Fibroblast of skin of right biceps (primary cell): ENCODE measurements at places on chromosomes 4 and X.

GRCh38 chrX:120402369-120402768 is 40.5 kb downstream of the ATP1B4 start:
- no peak for DNase-seq

DNA sequence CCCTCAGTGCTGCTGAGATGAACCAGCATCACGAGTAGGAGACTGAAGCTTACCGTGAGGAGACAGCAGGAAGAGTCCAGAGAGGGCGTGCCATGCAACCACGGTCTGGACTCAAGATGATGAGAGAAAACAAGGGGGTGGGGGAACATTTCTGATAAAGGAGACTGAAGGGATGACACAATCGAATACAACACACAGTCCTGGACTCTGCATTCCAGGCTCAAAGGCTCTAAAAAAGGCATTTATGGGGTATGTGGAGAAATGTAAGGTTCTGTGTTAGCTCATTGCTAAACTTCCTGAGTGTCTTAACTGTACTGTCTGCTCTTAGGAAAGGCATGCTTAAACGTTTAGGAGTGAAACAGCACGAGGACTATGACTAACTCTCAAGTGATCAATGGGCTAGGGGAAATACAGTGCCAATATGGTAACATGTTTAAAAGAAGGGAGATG is 20.6 kb upstream of the IRAK1 start:
- peak; percentile 74 for DNase-seq

- DNase-seq, result no peak
These were observed 201.7 kb downstream of the SPRY1 start for GRCh38 chr4:123598331-123598730.

- no peak for DNase-seq
These were observed 223.0 kb upstream of the EPHA5 start for GRCh38 chr4:65893271-65893670.

DNA sequence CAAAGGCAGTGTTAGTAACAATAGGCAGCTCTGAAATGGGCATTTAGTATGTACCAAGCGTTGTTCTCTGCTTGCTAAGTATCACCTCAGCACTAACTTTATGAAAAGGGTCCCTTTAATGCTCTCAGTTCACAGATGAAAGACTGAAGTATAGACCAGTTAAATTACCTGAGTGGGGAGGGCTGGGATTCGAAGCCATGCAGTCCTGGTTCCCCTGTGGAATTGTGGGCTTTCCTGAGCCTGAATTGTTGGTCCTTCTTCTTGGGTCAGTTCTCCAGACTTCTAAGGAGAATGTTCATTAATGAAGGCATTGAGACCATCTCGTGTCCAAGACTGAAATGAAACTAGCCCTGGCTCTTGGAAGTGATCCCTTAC is 7.7 kb upstream of the PRDM8 start:
- DNase-seq, result no peak

DNA sequence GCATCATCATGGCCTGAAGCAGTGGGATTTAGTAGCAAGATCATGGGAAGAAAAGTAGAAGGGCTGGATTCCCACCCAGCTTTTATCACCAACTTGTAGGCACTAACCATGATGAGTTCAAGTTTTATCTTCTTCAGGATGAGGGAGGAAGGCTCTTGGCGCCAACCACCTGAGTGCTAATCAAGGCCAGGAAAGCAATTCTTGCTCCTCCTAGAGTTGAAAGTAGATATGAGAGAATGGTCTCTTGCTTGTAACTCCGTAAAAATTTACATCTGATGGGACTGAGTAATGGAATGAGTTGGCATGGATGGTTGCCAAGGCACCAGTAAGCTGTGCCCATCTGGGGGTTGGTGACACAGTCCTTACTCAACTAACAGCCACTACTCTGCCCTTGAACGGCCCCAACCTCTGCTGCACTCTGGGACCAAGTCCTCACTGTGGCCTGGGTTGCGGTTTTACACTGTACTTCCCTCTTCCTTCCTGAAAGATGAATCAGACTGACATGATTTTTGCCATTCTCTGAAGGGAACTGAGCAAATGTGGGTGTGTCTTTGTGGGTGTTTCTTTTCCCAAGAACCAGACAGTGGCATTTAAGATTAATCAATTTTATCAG is 39.4 kb upstream of the NDP start:
- DNase-seq, result peak; percentile 66

- peak; percentile 23 for DNase-seq
These were observed 399.9 kb upstream of the CNKSR2 start for GRCh38 chrX:20974326-20974725.

GRCh38 chrX:133850399-133850798 is 135.0 kb downstream of the GPC3 start:
- DNase-seq, result peak; percentile 27

DNA sequence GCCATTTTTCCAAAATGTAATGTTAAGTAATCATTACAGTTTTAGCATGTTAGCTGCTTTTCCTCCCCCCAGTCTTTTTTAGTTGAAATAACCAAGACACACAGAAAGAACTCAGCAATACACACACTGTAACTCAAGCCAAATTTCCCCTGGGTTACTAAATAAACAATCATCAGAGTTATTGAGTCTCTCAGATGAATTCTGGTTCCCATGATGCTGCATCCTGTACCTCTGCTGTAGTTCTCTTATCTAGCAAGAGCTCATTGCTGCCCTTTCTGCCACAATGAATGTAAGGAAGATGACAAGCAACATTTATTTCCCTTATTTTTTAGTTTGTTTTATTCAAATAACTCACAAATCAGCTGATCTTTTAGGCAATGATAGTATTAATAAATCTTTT is 185.1 kb downstream of the ARHGAP6 start:
- peak; percentile 40 for DNase-seq

DNA sequence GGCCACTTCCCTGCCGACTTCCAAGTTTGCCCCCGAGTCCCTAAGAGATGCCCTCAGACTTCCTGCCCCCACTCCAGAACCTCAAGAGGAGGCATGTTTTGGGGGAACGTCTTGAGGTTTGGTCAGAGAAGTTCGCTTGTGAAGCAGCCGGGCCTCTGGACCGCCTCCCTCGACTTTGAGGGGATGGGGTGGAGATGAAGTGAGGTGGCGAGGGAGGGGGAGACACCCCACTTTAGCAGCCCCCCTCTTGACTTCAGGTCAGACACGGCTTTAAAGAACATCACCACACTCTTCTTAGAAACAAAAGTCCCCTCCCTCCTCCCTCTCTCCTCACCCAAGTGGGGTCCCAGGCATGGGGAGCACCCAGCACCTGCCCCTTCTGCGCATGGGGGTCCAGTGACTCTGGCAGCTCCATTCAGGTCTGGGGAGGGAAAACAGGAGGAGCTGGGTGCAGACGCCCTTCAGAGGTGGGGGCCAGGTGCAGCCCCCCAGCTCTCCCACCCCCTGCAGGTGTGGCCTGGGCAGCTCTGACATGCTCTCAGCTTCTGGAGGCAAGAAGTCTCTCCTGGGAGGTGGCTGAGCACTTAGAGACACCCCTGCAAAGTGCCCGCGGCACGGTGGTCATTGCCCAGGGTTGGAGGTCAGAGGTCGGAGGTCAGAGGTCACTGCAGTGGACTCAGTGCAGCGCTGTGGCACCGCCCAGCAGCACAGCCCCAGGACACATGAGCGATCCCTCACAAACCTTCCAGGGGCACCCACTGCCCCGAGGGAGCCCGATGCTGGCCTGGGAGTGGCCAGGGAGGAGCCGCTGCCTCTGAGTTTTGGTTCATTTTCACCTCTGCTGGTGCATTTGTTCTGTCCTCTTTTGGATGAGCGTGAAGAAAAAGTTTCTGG is 108.8 kb downstream of the CPZ start:
- DNase-seq, result no peak

DNA sequence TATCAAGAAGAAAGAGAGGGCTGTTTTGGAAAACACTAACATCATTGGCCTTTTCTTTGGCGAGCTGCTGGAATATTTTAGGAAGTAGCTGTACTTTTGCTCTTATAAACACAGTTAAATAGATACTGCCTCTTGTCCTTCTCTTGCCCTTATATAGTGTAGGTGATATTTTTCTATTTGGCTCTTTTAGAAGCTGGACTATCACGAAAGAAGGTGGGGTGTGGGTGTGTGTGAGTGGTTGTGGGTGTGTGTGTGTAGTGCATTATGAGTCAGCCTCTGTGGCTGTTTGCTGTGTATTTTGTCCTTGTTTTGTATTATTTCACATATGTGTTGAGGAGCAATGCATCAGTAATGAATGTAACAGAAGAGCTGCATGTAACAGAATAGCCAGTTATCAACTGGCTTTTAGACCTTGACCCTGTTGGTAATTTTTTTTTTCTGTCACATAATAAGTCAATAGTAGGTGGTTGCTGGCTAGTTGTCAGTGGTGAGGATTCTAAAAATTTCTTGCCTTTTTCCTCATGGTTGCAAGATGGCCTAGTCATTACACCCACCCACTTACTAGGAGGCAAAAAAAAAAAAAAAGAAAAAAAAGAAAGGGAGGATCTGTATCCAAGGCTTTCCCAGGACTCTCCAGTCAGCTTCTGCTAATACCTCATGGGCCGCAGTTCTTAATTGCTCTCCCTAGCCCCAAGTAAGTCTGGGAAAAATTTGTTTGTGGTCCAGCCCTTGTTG is 23.8 kb downstream of the ARHGAP10 start:
- DNase-seq, result no peak

DNA sequence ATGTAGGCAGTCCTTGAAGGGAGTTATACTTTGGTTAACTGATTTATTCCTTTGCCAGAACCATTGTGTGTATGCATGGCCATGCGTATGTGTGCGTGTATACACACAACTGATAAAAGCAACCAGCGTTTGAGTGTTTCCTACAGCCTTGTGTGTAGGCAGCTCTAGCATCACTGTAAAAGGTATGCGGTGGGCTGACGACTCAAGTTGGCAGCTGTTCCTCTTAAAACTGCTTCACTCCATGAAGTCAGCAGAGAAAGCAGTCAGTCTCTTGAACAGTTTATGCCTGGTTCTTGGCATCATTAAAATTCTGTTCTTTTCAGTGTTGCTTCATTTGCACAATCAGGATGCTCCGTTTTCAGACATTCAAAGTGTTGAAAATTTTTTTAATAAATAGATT is 103.5 kb upstream of the FRMPD4 start:
- no peak for DNase-seq

- peak; percentile 75 for DNase-seq
These were observed 333.8 kb upstream of the TENM3 start for GRCh38 chr4:181909368-181909767.

DNA sequence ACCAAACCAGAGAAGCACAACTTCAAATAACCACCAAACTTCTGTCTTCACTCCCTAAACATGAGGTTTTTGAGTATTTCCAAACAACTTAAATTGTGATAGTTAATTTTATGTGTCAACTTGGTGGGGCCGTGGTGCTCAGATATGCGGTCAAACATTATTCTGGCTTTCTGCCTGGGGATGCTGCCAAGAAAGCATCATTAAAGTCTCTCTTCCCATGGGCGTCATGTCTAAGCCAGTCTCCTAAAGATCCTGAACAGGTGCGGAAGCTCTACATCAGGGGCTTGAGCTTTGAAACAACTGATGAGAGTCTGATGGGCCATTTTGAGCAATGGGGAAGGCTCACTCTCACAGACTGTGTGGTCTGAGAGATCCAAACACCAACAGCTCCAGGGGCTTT is 24.1 kb upstream of the SOD3 start:
- DNase-seq, result peak; percentile 64

DNA sequence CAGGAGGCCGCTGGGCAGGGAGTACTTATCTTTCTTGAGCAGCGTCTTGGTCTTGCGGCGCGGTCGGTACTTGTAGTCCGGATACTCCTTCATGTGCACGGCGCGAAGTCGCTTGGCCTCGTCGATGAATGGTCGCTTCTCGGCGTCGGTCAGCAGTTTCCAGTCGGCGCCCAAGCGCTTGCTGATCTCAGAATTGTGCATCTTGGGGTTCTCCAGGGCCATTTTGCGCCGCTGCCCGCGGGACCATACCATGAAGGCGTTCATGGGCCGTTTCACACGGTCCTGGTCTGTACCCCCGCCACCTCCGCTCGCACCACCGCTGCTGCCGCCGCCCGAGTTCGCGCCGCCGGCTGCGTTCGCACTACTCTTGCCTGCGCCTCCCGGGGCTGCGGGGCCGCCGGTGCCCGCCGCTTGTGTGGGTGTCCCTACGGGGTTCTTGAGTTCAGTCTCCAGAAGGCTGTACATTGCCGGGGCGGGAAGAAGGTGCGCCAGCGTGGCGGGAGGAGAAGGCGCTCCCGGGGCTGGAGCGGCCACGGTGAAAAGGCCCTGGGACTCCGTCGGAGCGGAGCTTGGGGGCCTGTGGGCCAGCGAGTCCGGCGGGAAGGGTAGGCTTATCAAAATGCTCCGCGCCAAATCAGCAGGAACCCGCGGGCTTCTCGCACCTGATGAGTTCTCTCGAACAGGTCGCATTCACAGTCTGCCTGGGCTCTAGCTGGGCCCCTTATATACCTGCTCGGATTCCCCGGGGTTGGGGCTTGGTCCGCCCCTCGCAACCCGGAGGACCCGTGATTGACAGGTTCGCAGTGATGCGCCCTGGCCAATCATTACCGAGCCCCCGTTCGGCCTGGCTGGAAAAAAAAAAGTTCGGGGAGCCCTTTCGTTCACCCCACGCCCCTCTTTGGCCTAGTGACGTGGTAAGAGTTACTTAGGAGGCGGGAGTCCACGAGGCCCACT is at the start of gene SOX3:
Gene SOX3, minus strand, starts transcription at position 699 of the 954 bp plus-strand sequence. Its CDS starts 9 bp downstream, at position 690.
- no peak for DNase-seq

DNA sequence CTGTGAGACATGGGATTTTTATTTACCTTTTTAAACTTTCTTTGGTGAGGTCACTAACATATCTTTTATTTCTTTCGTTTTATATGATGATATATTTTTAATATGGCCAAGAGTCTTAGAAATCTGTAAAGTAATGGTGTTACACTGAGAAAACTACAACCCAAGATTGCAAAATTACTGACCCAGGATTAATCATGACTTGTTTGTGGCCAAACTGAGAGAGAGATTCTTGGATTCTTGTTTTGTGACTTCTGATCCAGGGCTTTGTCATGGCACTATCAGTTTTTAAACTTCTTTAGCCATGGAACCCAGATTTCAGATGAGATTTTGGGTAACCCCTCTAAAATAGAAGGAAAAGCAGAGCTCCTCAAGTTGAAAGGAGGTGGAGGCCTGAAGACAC is 42.0 kb downstream of the SGMS2 start:
- DNase-seq, result no peak

DNA sequence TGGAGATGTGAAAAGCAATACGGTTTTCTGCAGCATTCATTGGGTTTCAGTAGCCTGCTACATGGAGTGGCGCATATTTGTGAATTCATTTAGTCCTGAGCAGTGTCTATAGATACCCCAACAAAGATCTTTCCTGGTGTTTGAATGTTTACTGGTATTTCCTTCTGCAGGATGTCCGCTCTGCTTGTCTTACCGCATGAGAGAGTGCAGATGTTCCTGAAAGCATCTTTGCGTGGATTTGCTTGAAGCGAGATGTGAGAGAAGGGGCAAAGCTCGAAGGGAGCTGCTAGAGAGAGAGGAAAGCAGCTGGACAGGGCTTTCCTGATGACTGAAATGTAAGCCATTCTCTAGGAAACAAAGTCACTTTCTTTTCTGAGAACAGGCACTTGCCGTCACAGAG is 40.9 kb upstream of the GYPA start:
- no peak for DNase-seq
